Left ventricle myocardium inferior (tissue), 1 donor: ENCODE measurements at places on chromosomes 2 and 18. TPM values are rescaled to one million over a fixed set of nuclear protein-coding genes. Genes with fewer than 3 reads are reported as not detected.

Gene POTEI
- total RNA-seq, result not detected

Gene DNAH6
- total RNA-seq, result 0.14 TPM

Gene GKN1
- total RNA-seq, result not detected

Gene CCDC102B
- 6.1 TPM for total RNA-seq

Gene MSGN1
- not detected for total RNA-seq

Gene SGPP2
- total RNA-seq, result 2.3 TPM

Gene DHRS9
- total RNA-seq, result 7.3 TPM

Gene MOGAT1
- total RNA-seq, result 0.44 TPM

Gene HOXD3
- not detected for total RNA-seq

Gene SLC9A2
- total RNA-seq, result 0.25 TPM

DNA sequence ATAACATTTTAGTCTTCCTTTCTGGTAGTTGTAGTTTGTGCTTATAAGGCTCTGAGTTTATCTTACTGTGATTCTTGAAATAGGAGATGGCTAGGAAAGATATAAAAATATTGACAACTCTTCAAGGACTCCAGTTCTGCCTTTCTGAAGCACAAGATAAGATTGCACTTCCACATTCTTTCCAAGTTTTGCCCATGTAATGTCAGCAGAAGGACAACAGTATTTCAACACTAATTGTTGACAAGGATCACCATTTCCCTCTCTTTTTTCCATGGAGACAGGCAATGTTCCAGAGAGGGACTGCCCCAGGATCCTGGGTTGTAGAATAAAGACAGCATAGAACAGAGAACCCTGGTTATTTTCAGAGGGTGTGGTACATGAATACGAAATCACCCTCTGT is 279.1 kb upstream of the CNTNAP5 start:
- no peak for DNase-seq

DNA sequence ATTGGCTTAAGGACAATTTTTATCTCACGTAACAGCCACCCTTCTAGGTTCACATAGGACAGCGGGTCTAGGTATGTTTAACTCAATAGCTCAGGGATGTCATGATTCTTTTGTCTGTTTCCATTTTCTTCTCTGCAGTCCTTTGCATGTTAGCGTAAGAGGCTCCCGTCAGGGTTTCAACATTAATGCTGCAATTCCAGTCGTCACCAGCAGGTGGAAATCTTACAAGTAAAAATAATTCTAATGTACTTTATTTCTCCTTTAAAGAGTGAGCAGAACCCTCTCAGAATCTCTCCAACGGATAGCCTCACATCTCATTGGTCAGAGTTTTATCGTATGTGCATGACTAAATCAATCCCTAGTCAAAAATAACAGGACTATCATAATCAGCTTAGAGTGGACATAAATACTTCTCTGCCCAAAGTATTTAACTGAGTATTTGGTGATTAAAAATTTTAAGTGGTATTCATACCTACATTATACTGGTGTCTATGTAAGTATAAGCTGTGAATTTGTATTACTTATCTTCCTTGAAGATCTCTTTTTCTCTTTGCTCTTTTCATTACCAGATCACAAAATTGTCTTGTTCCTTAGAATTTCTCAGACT is 487.2 kb upstream of the GCFC2 start:
- peak; percentile 14 for DNase-seq

- no peak for DNase-seq
Measured at GRCh38 chr2:191703079-191703725, 25.3 kb downstream of the NABP1 start.

GRCh38 chr2:159035790-159036411 is 67.5 kb downstream of the TANC1 start:
- DNase-seq, result no peak

DNA sequence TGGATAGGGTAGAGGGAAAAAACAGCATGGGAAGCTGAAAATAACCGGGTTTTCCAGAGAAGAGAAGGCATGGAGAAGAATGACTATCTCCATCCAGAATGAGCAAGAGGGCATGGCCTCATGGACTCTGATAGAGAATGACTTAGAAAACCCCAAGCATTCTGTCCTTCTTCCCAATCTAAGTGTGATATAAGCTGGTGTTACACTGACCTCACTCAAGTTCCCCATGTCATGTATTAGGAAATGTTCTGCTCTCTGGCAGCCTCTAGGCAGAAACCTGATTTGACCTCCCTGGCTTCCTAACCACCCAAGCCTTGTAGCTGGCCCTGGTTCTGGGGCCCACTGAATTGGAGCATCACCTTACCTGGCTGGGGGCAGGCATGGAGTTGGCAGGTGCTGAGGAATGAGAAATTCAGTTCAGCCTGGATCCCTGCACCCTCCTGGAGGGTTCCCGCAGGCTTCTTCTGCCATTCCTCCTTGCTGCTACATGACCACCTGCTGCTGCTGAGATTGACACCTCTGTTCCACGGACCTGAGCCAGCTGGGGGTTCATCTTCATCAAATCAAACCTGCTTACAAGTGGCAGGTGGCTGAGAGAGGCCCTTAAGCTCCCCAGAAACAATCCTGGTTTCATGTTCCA is 5.2 kb upstream of the SIGLEC15 start:
- DNase-seq, result no peak

- no peak for DNase-seq
Measured at GRCh38 chr2:143162997-143163396, 33.8 kb downstream of the ARHGAP15 start.

DNA sequence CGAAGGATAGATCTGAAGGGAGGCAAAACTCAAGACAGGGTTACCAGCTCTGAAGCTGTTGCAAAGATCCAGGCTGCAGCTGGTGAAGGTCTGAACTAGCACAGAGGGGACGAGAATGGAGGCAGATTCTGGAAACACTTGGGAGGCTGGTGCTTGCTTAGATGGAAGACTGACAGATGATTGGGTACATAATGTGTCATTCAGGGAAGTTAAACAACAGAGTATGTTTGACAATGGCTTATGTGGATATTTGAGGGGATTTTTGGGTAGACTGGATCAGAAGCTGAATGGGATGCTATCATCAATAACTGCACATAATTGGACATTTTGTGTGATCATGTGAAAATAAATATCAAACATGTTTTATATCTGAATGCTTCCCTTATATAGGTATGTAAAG is 2.3 kb upstream of the ZNF396 start:
- no peak for DNase-seq

GRCh38 chr2:28438532-28439063 is 45.9 kb downstream of the FOSL2 start:
- DNase-seq, result no peak

GRCh38 chr2:135617501-135618015 is 86.3 kb downstream of the R3HDM1 start:
- no peak for DNase-seq

GRCh38 chr2:191270306-191271161 is 25.3 kb downstream of the MYO1B start:
- DNase-seq, result no peak

- no peak for DNase-seq
Measured at GRCh38 chr18:572831-573289, 7.3 kb upstream of the CETN1 start.

DNA sequence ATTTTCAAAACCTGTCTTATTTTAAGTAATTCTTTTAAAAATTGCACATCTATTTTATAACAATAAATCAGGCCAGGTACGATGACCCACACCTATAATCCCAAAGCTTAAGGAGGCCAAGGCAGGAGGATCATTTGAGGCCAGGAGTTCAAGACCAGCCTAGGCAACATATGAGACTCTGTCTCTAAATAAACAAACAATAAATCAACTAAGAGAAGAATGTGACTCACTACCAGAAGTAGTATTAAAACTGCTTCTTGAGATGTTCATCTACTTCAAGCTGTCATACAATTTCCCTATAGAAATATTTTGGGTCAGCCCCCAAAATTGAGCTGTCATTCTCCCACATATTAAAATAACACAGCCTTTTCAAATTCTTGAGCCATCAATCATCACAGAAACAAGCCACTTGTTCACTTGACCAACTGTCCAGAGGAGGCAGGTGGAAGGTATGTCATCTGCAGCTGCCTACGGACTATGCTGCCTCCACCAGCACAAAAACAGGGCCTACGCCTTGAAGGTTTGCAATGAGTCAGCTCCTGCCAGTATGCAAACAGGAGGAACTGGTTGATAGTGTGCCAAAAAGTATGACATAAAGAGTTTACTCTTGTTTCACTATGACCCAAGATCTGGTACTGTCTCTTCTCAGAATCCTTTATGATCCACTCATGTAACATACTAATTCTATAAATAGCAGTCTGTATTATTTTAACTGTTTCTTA is 33.6 kb downstream of the KIDINS220 start:
- no peak for DNase-seq

- DNase-seq, result no peak
Measured at GRCh38 chr18:5434425-5434824, 109.4 kb downstream of the EPB41L3 start.
